Uterus (tissue), 4 donors: ENCODE measurements at places on chromosomes 16 and 17. TPM values are rescaled to one million over a fixed set of nuclear protein-coding genes. Genes with fewer than 3 reads are reported as not detected.

Gene MYH11
- total RNA-seq = 447 TPM

Gene SNAI3
- total RNA-seq = not detected

Gene CCL4
- 1.5 TPM for total RNA-seq

Gene CCR7
- total RNA-seq = not detected

DNA sequence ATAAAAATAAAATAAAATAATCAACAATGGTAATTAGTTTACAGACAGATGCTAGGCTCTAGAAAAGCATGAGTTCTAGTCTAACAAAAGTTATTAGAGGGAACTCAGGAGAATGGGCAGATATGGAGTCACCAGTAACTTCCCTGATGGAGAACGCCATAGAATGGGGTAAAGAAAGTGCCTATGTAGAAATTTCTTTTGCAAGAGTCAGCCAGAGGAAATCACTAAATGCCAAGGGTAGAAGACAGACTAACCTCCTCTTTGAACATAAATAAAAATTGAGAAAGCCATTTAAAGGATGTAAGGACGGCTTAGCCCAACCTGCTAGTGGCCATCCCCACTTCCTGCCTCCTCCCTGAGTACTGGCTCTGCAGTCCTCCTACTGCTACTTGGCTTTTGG is 141.6 kb downstream of the VPS53 start:
- no peak for DNase-seq
- H3K27ac ChIP-seq = peak overlapping the region; percentile 15
- no peaks in the 10 kb centered on the region for H3K4me1 ChIP-seq
- H3K27me3 ChIP-seq = no peaks in the 10 kb centered on the region

- H3K27ac ChIP-seq = no peak overlapping the region
- no peaks in the 10 kb centered on the region for H3K36me3 ChIP-seq
- no peak for DNase-seq
Measured at GRCh38 chr16:75379911-75380847, 53.1 kb downstream of the CFDP1 start.
